ENCODE measurements at places on chromosomes 11 and 22.

DNA sequence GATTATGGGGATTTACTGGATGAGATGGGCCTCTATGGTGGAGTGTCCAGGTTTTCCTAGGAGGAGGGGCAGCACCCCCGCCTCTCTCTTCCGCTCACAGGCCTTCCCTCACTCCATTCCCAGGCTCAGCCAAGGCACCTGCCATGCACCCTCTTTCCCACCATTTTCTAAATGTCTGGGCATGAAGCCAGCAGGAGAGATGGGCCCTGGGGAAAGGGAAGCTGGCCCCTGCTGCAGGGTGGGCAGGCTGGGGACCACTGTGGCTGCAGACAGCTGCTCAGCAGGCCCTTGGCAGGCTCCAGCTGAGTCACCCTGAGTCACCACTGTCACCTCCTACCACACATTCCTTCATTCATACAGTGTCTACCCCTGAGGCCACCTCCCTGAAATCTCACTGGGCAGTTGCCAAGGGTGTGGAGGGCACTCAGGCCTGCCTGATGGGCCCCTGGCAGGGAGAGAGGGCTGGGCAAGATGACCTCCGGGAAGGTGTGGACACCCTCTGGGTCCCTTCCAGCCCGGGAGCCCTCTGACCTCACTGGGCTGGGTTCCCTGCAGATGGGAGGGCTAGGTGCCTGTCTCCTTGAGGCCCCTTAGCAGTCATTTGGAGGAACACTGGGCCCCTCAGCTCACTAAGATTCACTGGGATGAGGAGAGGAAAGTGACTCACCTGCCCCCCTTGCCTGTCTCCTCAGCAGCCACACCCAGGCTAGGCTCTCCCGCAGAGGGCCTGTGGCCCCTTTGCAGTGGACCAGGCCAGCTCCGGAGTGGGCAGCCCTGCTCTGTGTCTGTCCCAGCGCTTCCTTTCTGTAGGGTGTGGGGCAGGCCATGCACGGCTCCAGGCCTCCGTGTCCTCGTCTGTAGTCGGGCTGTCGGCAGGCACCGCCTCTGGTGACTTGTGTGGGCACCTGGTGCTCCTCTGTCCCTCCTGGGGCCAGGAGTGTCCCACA is 7.8 kb downstream of the MYEOV start:
- DNase-seq = no peak

DNA sequence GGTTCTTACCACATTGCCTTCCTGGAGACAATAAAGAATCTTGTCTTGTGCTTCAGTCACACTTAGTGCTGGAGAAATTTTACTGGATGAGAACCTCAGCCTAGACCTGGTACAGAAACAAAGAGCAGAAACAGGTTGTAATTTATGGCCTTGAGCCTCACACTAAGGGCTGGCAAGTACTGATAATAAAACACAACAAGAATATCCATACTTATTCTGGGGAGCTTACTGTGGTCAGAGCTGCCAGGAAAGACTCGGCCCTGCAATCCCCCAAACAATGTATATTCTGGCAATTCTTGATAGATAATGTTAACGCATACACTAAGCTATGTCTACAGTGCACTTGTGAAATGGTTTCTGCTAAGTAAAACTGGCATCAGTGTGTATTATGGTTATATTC is 9.7 kb downstream of the SNX19 start:
- DNase-seq = no peak

DNA sequence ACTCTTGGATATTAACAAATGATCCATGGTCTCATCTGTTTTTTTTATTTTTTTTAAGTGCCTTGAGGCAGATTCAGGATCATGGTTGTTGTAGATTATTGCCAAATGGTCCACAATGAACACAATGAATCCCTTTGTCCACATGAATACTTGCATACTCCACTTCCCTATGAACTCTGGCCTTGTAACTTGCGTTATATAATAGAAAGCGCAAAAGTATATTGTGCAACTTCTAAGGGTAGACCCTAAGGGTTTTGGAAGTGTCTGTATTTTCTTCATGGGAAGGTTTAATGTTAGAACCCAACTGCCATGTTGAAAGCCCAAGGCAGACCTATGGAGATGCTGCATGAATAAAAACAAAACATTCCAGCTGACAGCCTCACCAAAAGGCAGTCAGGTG is 8.1 kb upstream of the OR5AL1 start:
- DNase-seq = no peak

DNA sequence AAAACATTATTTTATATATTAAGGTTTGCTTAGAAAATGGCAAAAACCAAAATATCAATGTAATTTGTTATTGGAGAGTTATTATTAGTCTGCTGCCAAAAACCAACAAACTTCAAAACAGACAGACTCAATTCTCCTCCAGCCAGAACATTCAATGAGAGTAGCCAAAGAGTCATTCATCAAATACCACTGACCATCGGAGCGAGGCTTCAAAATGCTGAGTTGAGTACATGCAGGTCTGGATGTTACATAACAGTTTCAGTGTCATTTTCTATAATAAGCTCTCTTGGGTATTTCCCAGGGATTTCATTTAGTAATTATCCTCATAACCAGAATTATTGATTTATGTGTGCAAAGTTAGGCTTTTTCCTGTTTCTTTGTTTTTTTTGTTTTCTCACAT is 42.6 kb downstream of the CHST1 start:
- DNase-seq = no peak

GRCh38 chr22:21101877-21102638 is 56.3 kb downstream of the LRRC74B start:
- DNase-seq = no peak

DNA sequence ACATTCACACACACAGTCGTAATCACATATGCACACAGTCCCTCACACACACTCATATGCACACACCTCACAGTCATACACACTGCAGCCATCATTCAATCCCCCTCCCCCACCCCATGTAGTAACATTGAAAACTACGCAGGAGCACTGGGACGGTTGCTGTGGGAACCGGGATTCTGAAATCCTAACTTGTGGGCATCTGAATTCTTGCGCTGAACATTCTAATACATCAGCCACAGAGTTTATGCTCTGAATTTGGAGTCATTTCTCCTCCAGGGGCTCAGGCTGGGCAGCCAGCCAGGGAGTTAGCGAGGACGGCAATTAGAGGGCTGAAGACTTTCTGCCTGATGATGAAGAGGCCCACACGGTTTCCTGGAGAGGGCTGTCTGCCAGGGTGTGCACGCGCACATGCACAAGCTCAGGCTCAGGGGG is 32.7 kb downstream of the CD6 start:
- peak; percentile 66 for DNase-seq

GRCh38 chr11:19767627-19768151 is 55.1 kb downstream of the NAV2 start:
- DNase-seq = no peak

GRCh38 chr22:41690476-41690875 is 1.8 kb upstream of the SNU13 start:
- no peak for DNase-seq

- DNase-seq = no peak
These were observed 7.8 kb upstream of the BMAL1 start for GRCh38 chr11:13269775-13270174.

Data from NCI-H446 treated with DMSO at 0.1 percent for 48 hours (cell line).